ENCODE measurements at places on chromosomes 6 and 20.

DNA sequence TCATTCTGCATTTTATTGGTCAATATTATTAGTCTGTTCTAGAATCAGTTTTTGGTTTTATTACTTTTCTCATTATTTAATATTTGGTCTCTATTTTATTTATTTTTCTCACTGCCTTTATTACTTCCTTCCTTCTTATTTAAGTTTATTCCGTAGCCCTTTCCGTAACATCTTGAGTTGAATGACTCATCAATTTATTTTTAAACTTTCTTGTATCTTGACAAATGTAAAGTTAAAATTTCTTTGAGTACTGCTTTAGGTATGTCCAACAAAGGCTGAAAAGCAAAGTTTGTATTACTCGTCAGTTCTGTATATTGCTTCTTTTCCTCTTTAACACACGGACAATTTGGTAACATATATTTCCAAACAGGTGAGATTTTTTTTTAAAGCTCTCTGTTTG is 192.0 kb downstream of the CD109 start:
- DNase-seq, result no peak

- DNase-seq, result no peak
Measured at GRCh38 chr6:154909821-154910220, 85.3 kb upstream of the TIAM2 start.

GRCh38 chr6:89353702-89354392 is 1.3 kb upstream of the UBE2J1 start:
- DNase-seq, result no peak

GRCh38 chr6:108673602-108674001 is 112.9 kb downstream of the FOXO3 start:
- no peak for DNase-seq

DNA sequence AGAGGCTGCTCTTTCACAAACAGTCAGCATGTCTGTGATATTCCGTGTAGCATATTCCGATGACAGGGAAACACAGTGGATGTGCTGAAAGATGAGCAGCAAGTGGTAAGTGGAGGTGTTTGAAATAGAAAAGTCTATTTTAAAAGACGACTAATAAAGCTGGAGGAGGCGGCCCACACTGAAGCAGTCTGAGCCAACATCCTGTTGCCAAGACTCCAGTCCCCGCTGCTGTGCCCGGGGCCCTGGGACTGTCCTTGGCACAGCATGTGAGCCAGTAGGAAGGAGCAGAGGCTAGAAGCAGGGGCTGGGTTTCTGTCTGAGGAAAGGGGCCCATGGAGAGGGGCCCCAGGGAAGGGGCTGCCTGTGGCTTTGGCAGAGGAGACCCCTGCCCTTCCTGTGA is 351.5 kb upstream of the CHD6 start:
- DNase-seq, result no peak
